ENCODE measurements at places on chromosomes 7 and 10.

GRCh38 chr7:36746347-36746746, 22.1 kb upstream of the AOAH start:
- no peak for DNase-seq

DNA sequence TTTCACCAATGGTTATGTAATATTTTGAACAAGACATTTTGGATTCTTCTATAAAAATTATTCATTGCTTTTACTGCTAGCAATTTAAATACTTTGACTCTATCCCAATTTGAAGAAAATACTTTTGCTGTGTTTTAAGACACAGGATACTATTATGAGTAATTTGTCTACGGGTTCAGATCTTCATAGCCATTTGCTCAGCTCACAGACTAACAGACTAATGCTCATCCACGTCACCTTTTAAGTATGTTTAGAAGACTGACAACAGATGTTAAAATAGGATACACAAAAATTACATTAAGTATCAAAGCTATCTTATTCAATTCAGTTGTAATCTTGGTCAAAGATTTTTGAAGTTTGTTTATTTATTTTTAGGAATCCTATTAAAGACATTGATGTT, 251.3 kb upstream of the CHRM2 start:
- DNase-seq = no peak

DNA sequence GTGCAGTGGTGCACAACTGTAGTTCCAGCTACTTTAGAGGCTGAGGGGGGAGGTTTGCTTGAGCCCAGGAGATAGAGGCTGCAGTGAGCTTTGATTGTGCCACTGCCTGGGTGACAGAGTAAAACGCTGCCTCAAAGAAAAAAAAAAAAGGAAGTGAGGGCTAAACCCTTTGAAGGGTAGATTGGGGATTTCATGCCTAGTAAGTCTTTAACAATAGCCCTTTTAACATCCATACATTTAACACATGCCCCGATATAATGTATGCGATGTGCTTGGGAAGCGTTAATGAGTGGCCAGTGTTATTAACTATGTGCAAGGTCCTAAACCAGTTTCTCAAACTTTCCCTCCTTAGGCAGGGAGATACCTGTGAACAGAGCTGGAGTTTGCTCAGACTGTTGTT, 229.2 kb upstream of the HPS1 start:
- no peak for DNase-seq

DNA sequence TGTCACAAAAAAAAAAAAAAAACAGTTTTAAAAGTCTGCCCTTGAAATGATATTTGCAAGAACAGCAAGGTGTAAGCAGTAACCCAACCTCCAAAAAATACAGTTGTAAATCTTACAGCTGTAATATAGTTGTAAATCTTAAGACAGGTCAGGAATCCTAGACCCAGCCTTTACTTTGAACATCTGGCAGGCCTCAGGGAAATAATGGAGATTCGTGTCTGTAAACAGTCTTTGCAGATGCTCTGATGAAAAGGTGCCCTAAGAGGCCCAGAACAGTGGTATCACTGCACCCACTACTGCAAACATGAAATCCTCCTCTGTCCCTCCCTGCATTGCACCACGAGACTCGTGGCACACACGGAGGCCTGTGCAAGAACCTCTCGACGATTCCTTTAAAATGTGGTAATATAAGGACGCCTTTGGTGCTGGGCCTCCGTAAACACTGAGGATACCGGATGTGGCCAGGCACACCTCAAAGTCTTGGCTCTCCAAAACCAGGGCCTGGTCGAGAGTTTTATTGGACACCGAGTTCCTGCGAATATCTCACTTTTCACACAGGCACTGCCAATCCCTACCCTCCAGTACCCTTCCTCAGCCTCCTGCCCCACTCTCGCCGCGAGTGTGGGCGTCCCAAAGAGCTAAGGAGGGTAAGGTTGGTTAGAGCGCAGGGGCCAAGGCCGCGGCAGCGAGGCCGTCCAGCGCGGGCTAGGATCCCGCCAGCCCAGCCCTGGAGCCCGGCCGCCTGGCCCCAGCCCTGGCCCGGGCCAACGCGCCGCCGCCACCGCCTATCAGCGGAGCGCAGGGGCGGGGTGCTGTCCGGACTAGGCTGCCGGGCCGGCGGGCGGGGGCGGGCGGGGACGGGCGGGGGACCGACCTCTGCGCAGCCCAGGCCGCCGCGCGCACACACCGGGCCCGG, at the start of gene REEP3:
REEP3 (plus strand) TSS at position 902 of the 916 bp plus-strand sequence. CDS start 145 bp downstream, outside the sequence.
- peak; percentile 23 for DNase-seq

DNA sequence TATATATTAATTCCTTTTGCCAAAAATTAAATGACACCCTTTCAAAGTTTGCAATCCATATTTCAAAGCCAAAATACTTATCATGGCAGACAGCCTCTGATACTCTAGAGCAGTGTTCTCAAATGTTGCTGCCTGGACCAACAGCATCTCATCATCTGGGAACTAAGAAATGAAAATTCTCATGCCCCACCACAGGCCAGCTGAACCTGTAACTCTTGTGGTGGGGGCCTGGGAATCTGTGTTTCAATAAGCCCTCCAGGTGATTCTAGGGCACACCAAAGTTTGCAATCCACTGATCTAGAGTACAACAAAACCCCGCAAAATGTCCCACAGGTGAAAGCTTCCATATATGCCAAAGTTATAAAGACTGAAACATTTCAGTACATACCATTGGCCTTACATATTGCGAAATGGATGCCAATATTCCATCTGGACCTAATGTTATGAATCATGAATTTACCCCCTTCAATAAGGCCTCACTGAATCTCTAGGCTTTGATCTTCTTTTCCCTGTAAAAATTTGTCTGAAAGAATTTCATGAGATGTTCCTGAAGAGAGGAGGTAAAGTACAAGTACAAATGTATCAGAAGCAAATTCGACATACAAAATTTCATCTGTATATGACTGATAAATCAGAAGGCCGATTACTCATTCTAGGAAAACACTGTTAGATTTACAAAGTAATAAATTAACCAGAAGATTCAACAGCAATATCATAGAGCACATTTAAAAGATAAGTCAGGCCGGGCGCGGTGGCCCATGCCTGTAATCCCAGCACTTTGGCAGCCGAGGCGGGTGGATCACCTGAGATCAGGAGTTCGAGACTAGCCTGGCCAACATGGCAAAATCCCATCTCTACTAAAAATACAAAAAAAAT, 25.3 kb upstream of the EPC1 start:
- DNase-seq = no peak

GRCh38 chr10:16381083-16381482, 55.7 kb upstream of the PTER start:
- DNase-seq = no peak

DNA sequence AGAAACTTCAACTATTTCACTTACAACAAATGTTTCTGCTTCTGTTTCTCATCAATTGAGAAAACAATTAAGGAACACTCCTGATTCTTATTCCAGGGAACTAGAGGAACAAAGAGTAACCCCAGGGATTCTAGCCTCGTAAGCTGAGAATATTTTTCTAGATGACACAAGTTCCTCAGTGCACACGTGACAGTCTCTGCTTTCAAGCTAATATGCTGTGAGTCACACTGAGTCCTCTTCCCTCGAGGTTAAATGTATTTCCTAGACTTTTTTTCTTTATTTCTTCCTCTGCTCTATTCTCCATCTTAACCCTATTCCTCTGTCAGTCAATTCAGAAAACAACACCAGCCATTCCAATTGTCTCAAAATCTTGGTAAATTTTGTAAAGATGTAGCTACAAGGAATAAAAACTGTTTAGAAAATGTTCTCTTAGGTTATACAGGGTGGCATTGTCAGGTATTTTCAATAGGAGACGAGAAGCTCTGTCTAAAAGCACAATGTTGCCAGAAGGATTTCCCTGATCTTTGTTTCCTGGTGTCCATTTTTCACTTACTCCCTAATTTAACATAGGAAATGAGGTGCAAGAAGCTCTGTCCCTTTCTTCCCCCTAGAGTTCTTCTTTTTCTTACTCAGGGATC, 5.8 kb upstream of the C1GALT1 start:
- no peak for DNase-seq

GRCh38 chr10:118892255-118892654, 137.3 kb upstream of the NANOS1 start:
- DNase-seq = no peak

- DNase-seq = no peak
Measured at GRCh38 chr10:132860532-132860931, 74.6 kb upstream of the NKX6-2 start.

- DNase-seq = no peak
Measured at GRCh38 chr10:74145133-74145532, 5.5 kb downstream of the AP3M1 start.

GRCh38 chr7:87316846-87317552, 28.5 kb upstream of the CROT start:
- no peak for DNase-seq

DNA sequence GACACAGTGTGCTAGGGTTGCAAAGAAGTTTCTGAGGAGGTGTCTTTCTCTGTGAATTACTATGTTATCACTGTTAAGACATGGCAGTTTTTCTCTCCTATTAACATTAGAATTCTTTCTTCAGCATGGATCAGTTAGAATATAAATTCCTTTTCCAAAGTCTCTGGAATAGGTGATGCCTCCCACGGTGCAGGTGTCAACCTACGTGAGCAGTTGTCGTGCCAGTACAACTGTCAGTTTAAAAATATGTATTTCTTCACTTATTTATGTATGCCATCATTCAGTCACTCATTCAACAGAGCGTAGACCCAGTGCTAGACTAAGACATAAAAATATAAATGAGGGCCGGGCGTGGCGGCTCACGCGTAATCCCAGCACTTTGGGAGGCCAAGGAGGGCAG, 83.5 kb downstream of the TACC2 start:
- DNase-seq = no peak

Data from NCI-H510A (cell line).